COR-L47 (cell line): ENCODE measurements at places on chromosomes 6 and 20.

GRCh38 chr6:145015739-145016558 is 719.4 kb downstream of the EPM2A start:
- no peak for DNase-seq

- DNase-seq, result peak; percentile 8
These were observed 232.9 kb downstream of the EPM2A start for GRCh38 chr6:145502416-145502815.

- no peak for DNase-seq
These were observed 121.5 kb downstream of the EYA2 start for GRCh38 chr20:47016068-47016664.

GRCh38 chr6:6883011-6883410 is 224.8 kb upstream of the RREB1 start:
- DNase-seq, result no peak

- no peak for DNase-seq
These were observed 21.2 kb downstream of the KIF25 start for GRCh38 chr6:168018664-168019063.
